Renal cortex interstitium (tissue), 15 donors: ENCODE measurements at places on chromosomes 5 and 9. TPM values are rescaled to one million over a fixed set of nuclear protein-coding genes. Genes with fewer than 3 reads are reported as not detected.

DNA sequence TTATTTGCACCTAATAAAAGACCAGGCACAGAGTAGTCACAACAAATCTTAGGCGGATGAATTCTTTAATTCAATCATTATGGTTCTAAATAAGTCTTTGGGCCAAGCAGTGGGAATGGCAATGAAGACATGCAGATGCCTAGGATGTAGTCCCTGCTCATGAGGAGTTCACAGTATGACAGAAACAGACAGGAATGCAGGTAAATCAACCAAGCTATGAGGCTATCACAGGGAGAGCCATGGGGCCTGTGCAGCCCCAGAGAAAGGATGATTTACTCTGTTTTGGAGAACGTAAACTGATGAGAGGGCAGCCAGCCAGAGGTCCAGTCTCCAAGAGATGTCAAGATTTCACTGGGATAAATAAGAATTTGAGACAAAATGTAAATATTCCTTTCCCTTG lies 129.4 kb downstream of the TRIM32 start:
- no peak for DNase-seq

- no peak for DNase-seq
Measured at GRCh38 chr9:69168709-69169217, 5.3 kb upstream of the TJP2 start.

DNA sequence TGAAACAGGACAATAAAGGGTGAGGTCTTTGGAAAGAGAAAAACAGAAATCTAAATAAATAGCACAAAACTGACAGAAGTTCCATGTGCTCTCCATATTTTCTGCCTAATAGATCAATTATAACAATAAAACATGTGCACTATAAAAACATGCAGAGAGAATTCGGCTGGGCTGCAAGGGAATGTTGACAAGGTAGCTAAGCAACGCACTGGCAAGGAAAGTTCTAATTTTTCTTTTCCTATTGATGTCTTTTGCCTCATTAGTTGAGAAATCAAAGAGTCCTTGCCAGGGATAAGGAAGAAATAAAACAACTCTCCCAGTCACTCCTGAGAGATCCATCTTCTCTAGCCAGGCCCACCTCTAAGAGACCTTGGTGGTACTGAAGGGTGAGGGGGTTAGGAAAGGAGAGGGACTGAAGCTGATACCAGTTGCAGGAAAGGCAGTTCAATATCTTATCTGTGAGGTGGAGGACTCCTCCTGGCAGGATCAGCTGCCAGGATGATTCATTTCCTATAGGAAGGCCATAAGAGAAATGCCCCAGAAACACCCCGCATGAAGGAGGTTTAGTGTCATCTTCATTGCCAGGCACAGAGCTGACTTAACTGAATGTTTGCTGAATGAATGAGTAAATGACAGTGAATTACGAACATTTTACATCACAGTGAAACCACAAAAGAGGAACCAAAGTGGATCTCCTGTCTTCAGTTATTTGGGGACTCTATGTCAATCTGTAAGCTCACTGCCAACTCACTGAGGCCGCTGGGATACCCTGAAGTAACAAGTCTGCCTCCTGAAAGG lies 63.7 kb upstream of the IFNK start:
- no peak for DNase-seq

GRCh38 chr5:65076251-65076869 lies 307.6 kb downstream of the CWC27 start:
- DNase-seq: no peak

DNA sequence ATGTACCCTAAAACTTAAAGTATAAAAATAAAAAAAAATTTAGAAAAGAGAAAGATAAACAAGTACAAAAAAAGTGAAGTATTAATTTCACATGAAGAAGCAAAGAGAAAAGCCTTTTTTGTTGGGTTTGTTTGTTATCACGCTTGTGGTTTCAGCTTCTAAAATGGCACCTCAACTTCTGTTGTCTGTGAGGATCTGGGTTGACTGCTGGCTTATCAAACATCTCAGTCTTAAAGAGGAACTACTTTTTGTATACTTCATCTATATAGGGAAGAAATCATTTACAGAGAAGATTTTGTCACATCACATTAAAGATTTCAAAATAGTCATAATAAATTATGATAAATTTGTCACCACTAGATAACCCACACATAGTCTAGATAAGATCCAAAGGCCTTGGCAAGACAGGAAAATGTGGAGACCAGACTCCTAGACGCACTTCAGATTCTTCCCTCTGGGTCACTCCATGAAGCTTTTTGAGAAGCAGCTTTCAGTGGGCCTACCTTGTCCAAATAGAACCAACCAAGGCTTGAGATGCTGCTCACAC lies 8.8 kb upstream of the ADGRV1 start:
- DNase-seq: no peak

DNA sequence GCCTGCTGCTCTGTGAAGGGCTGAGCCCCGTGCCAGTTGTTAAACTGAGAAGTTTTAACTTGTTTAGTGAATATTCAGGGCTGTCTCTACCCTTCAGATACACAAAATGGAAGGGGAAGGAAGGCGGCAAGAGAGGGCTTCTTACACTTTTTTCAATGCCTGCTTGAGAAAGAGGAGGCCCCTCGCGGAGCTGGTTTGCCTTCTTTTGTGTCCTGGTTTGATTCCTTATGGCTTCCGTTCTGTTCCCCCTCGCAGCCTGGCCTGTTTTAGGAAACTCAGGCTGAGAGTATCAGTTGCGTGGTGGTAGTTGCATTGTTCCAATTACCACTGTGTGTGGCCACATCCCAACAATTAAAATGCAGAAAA lies 1.0 kb downstream of the FAM53C start:
- no peak for DNase-seq

DNA sequence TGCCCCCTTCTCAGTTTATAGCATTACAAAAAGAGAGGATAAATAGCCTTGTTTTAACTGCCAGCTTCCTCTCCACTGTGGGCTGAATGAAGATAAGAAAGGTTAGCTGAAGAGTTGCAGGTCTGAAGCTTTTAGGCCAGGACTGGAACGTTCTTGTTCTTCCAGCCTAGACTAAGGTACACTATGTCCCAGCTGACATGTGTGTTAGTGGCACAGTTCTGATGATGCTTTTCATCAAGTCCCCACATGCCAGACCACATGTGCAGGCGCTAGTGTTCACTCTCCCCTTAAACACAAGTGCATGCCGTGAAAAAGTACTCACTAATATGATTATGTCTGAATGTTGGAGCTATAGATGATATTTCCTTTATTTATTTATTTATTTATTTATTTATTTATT lies 40.7 kb downstream of the STXBP1 start:
- DNase-seq: no peak

- DNase-seq: peak; percentile 55
Measured at GRCh38 chr9:107020040-107020530, 157.1 kb downstream of the ZNF462 start.

GRCh38 chr9:129624947-129625346 lies 1.0 kb upstream of the NTMT1 start:
- no peak for DNase-seq

DNA sequence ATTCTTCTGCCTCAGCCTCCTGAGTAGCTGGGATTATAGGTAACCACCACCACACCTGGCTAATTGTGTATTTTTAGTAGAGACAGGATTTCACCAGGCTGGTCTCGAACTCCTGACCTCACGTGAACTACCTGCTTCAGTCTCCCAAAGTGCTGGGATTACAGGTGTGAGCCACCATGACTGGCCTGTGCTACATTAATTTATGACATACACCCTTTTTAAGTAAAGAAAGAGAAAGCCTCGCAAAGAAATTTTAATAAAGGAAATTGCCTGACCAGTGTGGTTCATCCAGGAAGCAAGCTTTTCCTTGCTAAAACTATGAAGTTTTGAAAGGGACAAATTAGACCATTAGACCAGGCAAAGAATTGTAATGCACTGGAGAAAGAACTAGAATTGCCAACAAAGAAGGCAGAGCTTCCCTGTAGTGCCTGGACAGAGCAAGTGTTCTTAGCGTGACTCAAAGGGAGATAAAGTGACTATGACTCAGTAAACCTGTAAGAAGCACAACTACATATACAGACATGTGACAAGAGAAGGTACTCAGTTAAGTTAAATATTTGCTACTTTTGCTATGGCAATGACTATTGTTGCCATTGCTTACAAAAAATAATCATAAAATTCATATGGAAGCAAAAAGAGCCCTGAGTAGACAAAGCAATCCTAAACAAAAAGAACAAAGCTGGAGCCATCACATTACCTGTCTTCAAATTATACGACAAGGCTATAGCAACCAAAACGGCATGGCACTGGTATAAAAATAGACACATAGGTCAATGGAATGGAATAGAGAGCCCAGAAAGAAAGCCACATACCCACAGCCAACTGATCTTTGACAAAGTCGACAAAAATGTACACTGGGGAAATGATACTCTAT lies 54.6 kb downstream of the FYB1 start:
- no peak for DNase-seq

- DNase-seq: no peak
Measured at GRCh38 chr5:146785065-146785464, 93.5 kb downstream of the PPP2R2B start.

DNA sequence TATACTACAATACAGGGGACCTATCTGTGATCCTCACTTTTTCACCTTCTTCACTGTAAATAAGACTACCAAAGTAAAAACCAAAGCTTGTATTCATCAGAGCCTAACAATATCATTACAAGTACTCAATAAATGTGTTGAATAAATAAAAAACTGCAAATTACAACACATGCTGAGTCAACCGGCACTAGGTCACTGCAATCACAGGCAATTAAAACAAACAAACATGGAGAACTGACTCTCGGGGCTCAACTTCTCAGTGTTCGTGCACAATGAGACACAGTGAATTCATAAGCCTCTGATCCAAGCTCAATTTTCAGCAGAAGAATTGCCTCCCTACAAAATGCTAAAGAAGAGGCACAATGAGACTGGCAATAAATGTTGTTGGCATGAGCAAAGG lies 69.2 kb downstream of the CDK5RAP2 start:
- no peak for DNase-seq

DNA sequence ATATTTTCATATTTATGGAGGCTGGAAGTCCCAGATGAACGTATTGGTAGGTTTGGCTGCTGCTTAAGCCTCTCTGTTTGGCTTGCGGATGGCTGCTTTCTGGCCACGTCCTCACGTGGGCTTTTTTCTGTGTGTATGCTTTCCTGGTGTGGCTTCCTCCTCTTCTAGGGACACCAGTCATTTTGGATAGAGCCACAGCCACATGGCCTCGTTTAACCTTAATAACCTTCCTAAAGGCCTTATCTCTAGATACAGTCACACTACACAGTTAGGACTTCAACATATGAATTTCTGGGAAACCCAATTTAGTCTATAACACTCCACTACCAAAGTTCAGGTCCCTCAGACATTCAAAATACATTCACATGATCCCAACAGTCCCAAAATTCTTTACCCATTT lies 26.9 kb downstream of the NUTM2F start:
- DNase-seq: no peak

The EFCAB9 gene
- not detected for polyA plus RNA-seq

The PBX3 gene
- 27.8 TPM for polyA plus RNA-seq

The SETX gene
- 53.7 TPM for polyA plus RNA-seq

The FAM221B gene
- not detected for polyA plus RNA-seq

The TCERG1 gene
- 154 TPM for polyA plus RNA-seq
